C1 segment of cervical spinal cord (tissue), 14 donors: ENCODE measurements at places on chromosomes 13 and 19.

DNA sequence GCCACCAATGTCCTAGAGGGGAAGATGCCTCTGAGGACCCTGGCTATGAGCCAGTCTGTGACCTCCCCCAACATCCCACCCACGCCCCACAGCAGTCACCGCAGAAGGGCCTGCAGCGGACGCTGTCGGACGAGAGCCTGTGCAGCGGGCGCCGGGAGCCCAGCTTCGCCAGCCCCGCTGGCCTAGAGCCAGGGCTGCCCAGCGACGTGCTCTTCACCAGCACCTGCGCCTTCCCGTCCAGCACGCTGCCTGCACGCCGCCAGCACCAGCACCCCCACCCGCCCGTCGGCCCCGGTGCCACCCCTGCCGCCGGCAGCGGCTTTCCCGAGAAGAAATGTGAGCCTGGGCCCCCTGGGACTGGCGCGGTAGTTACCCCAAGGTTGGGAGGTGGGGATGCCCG, 30.6 kb downstream of the DPF1 start:
- DNase-seq: no peak

DNA sequence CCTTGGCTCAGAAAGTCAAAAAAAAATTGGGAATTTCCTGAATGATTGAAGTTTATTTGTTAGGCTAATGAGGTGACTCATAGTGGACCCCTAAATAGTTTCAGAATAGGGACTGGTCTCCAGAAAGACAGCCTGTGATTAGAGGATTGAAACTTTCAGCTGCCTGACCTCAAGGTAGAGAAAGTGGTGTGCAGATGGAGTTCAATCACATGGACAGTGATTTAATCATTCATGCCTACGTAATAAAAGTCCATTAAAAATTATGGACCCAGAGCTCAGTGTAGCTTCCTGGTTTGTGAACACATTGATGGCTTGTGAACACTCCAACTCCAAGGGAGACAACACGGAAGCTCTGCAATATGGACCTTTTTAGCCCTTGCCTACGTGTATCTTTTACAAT, 533.2 kb upstream of the PCDH9 start:
- no peak for DNase-seq

- no peak for DNase-seq
These were observed 18.5 kb downstream of the CYP2A6 start for GRCh38 chr19:40831502-40832430.

GRCh38 chr13:110018009-110018408, 231.6 kb upstream of the IRS2 start:
- DNase-seq: no peak

GRCh38 chr13:59842507-59842906, 321.2 kb downstream of the DIAPH3 start:
- DNase-seq: no peak
